ENCODE measurements at places on chromosomes 4 and X.
A peak's percentile ranks its signal among the peaks of the same experiment; 100 is the strongest.

DNA sequence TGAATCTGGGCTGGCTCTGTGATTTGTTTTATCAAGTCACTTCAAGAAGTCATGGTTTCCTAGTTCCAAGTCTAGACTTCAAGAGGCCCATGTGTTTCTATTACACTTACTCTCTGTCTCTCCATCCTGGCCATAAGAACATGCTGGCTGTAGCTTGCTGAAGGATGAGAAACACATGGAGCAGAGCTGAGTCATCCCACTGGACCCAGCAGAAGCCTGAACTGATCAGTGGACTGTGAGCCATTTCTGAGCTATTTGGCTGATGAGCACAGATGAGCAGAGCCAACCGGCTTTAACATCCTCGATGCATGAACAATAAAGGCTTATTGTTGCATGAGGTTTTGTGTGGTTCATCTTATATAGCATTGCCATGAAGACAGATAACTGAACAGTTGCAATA lies 290.6 kb upstream of the BOD1L1 start:
- DNase-seq = no peak

DNA sequence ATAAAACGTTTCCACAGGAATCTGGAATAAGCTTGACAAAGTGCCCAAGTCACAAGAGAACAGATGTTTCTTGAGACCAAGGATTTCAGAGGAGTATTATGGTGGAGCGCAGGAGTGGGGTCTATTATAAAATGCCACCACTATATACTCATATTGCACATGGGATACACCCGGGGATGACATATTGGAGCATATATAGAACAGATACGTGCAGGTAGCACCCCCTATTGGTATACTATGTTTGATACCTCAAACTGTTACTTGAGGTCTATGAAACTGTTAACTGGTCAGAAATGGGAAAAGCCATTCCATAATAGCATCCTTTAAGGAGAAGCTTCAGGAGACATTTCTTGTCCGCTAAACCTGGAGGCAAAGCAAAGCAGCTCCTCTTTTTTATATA lies 86.0 kb downstream of the PCYT1B start:
- no peak for DNase-seq

- DNase-seq = no peak
These were observed 3.9 kb upstream of the RRAGB start for GRCh38 chrX:55713631-55714030.

- no peak for DNase-seq
These were observed 338.4 kb upstream of the GNPDA2 start for GRCh38 chr4:45064741-45065140.

DNA sequence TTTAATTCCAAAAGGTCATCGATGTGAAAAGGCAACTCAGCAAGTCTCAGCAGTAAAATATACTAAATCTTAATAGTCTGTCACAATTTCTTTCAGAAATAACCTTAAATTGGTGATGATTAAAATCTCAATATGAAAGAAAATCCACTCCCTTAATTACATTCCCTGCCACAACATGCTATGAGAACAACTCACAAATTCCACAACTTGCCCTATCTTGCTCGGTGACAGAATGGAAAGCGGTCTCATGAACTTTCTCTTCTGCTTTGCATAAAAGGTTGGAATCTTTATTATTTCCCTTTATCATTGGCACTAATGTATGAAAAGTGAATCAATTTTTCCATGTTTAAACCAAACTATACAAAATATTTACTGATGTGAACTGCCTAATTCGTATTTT lies 380.8 kb downstream of the TMA16 start:
- DNase-seq = no peak

- DNase-seq = no peak
These were observed 13.7 kb downstream of the ADH6 start for GRCh38 chr4:99205153-99205979.

DNA sequence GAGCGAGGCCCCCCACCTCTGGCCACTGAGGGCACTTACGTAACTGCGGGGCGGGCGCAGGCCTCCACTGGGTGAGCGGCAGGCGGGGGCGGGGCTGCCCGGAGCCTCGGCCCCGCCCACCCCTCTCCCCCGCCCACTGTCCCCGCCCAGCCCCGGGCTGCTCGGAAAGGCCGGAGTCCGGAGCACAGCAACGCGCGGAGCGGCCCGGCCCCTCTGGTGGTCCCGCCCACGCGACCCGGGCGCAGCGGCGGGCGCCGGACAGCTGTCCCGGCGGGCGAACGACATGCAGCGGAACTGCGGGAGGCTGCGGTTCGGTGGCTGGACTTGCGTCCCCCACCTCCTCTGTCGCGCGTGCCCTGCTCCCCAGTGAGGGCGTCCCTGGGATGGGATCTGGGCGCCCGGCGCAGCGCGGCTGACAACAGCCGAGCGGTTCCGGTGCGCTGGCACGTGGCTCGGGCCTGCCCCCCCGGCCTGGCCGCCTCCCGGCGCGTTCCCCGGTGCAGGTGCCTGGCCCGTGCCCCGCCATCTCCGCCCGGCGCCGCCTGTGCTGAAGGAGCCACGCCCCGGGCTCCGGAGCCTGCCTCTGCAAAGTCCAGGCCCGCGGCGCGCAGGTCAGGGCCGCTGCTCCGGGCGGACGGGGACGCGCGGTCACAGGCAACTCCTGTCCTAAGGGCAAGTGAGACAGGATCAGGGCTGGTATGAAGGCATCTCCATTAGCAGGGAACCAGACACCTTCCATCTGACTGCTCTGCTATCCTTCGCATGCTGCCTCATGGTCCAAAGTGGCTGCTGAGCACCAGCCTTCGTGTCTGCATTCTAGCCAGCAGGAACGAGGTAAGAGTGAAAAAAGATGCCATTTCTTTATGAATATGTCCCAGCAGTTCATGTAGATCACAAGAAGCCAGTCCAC lies 21.8 kb upstream of the JAKMIP1 start:
- no peak for DNase-seq

GRCh38 chr4:62377700-62378099 lies 1177.6 kb downstream of the ADGRL3 start:
- no peak for DNase-seq

DNA sequence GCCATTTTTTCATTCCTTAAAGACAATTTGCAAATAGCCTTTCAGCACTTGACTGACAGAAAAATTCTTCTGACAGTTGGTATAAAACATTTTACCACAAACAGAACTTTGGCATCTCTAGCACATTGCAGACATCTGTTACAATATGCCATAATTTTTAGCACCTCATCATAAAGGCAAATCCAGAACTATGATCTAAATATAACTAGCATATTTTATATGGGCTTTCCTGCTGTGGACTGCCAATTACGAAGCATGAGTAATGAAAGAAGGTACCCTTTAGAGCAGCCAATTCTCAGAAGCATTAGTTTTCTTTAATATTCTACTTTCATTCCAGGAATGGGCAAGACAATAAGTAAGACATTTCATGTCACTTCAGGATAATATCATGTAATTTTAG lies 647.4 kb upstream of the GALNT7 start:
- DNase-seq = peak; percentile 69

GRCh38 chr4:24677909-24678308 lies 93.6 kb upstream of the DHX15 start:
- DNase-seq = no peak

DNA sequence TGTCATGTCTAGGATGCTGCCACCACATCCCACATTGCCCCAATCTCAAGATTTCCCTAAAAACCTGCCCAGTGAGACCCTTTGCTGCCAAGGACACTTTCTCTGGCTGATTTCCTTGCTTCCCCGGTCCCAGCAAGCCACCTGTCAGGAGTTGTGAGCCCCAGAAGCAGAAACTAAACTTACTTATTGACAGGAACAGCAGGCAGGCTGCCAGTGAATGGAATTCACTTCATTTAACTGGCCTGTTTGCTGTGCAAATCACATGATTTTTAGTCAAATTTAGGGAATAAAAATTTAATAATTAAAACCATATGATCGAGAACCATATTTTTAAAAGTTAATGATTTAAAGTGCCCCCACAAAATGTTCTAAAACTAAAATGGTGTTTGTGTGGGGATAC lies 48.5 kb downstream of the MAMLD1 start:
- no peak for DNase-seq

DNA sequence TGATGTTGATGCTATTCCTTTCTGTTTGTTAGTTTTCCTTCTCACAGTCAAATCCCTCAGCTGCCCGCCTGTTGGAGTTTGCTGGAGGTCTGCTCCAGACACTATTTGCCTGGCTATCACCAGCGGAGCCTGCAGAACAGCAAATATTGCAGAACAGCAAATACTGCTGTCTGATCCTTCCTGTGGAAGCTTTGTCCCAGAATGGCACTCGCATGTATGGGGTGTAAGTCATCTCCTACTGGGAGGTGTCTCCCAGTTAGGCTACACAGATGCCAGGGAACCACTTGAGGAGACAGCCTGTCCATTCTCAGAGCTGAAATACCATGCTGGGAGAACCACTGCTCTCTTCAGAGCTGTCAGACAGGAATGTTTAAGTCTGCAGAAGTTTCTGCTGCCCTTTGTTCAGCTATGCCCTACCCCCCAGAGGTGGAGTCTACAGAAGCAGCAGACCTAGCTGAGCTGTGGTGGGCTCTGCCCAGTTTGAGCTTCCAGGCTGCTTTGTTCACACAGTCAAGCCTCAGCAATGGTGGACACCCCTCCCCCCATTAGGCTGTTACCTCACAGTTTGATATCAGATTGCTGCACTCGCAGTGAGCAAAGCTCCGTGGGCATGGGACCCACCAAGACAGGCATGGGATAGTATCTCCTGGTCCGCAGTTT lies 74.9 kb downstream of the SPIN3 start:
- no peak for DNase-seq

DNA sequence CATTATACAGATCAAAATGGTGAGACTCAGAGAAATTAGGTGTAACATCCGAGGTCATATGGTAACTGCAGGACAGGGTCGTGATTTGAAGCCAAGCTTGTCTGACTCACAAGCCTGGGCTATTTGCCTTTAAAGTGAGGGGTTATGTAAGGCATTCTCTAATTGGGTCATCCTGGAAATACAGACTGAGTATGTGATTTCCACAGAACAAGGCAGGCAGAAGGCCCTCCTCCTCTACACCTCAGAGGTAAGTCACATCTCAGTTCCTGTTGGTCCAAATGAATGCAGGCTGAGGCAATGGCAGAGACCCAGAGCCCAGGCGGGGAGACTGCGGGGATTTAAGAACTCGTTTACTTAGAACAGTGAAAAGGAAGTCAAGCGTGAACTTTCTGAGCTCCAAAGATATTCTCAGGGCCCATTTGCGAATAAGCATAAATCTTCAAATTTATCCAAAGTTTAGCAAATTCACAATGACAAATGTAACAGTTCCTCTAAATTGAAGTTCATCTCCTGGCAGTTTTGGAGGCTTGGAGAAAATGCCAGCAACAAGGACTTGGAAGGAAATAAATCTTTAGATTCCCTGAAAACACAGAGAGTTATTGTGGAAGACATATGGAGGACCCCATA lies 153.3 kb downstream of the LDB2 start:
- DNase-seq = no peak

GRCh38 chr4:95959633-95960032 lies 119.7 kb downstream of the PDHA2 start:
- DNase-seq = no peak

- no peak for DNase-seq
These were observed 421.2 kb downstream of the TRAM1L1 start for GRCh38 chr4:116664198-116664597.

DNA sequence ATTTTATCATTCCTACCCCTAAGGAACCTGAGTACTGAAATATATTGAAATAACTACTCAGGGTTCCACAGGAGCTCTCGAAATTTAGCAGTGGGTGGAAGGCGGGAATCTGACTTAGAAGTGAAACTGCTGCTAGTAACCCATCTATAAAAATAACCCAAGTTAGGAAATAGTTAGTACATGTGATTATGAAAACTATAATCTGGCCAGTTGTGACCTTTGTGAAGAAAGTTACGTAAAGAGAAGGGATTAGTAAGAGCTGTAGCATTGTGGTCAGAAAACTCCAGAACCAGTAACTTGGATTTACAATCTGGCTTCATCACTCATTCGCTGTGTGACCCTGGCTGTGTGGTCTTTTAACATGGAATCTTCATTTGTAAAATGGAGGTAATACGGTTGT lies 175.5 kb downstream of the RAPGEF2 start:
- DNase-seq = no peak

GRCh38 chr4:40998675-40999358 lies 215.5 kb downstream of the APBB2 start:
- DNase-seq = no peak

DNA sequence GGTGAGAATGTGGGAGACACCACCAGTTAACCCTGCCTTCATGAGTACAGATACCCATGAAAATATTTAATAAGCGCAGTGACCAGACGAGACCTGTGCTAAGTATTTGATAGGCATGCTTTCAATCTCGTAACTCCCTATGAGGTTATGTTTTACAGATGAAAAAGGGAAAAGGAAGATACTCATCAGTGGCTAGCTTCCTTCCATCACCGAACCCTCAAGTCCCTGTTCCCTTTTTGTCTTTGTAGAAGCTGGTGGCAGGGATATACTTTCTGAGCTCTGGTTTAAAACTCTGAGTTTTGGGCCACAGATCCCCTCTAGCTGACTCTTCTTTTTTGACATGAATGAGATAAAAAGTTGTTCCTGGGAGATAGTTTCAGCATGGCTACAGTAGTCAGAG lies 26.3 kb downstream of the AFF1 start:
- no peak for DNase-seq

GRCh38 chrX:127708155-127708554 lies 344.0 kb downstream of the ACTRT1 start:
- no peak for DNase-seq

GRCh38 chrX:134847133-134847532 lies 143.7 kb upstream of the SMIM10 start:
- no peak for DNase-seq

DNA sequence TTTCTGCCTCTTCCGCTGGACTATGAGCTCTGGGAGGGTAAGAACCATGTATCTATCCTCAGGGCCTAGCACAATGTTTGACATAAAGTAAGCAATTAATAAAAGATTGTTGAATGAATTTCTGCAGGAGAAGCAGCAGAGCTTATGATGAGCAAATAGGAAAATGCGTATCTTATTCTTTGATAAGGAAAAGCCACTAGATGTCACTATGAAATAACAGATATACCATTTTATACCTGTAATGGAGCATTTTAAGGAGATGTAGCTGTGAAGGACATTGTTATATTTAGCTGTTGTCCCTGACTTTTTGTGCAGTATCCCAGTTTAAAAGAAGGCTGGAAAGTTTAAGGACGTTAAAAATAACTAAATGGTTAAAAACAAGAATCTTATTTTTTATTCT lies 147.2 kb upstream of the MBNL3 start:
- peak; percentile 8 for DNase-seq

DNA sequence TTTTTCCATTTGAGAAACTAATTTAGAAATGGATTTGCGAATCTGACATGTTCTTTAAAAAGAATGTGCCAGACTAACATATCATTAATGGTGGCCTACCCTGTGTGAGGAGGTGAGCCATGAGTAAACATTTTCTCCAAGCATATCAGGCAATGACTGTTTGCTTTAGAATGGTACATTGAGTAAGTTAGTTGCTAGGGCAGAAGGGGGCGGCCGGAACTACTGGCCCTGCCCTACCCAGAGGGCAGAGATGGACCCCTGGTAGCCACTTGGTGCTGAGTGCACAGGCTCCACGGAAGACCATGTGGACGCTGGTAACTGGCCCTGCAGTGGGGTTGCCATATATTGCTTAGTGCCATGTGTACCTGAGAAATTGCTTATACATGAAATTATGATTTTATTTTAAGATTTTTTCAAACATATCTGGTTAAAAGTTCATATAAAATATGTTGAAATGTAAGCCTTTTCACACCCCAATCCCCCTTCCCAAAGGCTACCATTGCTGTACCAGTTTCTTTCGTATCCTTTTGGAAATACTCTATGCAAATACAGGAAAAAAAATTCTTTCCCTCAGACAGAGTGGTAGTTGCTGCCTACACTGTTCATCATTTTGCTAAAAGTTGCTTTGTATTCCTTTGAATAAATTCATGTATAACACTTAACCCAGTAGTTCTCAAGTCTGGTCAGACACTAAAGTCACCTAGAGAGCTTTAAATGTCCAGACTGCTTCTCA lies 8.8 kb downstream of the FNIP2 start:
- no peak for DNase-seq
